ENCODE measurements at places on chromosomes 13 and 19.
A peak's percentile ranks its signal among the peaks of the same experiment; 100 is the strongest.

- DNase-seq, result no peak
Measured at GRCh38 chr13:35530147-35530546, 53.7 kb upstream of the MAB21L1 start.

- peak; percentile 58 for DNase-seq
Measured at GRCh38 chr19:19615086-19615485, 3.4 kb downstream of the PBX4 start.

DNA sequence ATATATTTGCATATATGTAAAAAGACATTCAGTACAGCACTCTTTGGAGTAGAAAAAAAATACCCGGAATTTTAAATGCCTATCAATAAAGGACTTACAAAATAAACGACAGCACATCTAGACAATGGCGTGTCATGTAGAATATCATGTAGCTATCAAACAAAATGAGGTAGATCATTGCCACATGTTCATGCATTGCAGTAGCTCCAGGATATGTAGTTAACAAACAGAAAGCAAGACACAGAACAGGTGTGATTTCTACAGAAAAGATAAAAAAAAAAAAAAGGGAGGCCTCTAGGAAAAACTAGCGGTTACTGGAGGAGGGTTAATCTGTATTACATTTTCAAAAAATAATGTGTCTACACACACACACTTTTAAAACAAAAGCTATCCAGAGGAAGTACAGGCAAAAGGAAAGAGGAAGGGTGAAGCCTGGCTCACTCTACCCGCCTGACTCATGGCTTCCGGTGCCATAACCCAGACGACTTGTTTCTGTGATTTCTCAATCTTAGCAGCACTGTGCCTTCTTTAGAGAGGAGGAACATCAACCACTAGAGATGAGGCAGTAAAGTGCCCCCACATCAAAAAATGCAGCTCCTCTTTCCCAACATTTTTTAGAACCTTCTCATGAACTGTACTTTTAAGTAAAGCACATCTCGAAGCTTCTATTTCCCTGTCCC, 6.9 kb downstream of the KCTD12 start:
- peak; percentile 84 for DNase-seq

GRCh38 chr19:16739546-16739945, 19.9 kb downstream of the NWD1 start:
- no peak for DNase-seq

GRCh38 chr13:33745370-33746324, 72.3 kb upstream of the RFC3 start:
- DNase-seq, result no peak

GRCh38 chr13:96771486-96772367, 222.5 kb downstream of the OXGR1 start:
- DNase-seq, result no peak

GRCh38 chr13:80123945-80124344, 217.0 kb downstream of the SPRY2 start:
- no peak for DNase-seq

GRCh38 chr13:98273067-98273823, 96.2 kb upstream of the RNF113B start:
- no peak for DNase-seq

- DNase-seq, result no peak
Measured at GRCh38 chr13:110390567-110390966, 83.5 kb downstream of the COL4A2 start.

DNA sequence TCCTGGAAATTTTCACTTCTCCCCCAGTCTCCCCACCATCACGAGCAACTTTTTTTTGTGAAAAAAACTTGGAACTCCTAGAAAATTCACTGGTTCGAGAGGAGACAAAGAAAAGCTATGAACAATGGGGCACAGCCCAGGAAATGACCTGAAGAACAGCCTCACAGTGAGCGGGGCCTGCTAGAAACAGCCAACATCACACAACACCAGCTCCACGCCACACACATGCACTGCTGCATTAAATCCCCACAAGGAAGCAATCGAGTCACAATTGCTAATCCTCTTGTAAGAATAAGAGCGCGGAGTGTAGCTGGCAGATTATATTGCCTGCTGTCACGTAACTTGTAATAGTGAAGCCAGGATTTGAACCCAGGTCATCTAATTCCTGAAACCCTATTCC, 48.8 kb downstream of the SLC7A1 start:
- no peak for DNase-seq

- peak; percentile 51 for DNase-seq
Measured at GRCh38 chr19:10295305-10295846, 5.6 kb downstream of the ICAM5 start.

DNA sequence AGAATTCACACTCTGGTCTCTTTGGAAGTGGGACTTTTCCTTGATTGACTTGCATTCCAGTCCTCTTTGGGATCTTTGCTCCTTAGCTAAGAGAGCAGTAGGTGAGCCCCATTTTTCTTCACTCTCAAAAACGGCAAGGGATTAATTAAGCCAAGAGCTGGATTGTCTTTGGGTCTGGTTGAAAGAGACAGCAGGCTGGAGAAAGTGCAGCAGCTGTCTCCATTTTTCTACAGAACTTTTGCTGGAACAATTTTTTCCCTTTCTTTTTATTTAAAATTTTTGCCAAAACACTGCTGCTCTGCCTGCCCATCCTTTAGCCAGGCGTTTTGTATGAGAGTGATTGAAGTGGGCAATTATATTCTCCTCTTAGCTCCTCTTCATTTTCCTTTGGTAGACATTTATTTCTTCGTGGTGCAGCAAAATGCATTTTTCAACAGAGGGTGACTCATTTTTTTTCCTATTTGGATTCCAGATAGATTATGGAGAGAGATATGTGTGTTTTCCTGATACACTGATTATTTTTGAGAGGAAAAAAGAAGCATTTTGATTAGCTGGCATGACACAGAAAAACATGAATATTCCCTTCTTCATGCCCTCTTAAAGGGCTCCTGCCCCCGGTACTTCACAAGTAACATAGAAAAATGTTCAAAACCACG, 371.2 kb upstream of the NBEA start:
- no peak for DNase-seq

DNA sequence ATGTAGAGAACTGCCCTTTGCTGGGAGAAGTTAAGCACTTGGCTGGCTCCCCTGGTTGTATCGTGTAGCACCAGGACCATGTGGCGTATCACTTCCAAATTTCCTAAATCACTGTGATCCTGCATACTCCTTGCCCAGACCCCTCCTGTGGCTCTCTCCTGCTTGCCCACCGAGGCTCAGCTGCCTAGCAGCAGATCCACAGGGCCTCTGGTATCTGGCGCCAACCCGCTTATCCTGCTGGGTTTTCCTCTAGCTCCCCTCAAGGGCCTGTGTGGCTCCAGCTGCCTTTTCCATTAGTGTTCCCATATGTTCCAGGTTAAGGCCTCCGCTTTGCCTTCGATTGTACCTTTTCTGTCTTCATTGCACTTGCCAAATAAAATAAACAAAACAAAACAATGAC, 16.5 kb downstream of the LRCH1 start:
- DNase-seq, result no peak

GRCh38 chr19:5228932-5229777, 111.5 kb downstream of the PTPRS start:
- no peak for DNase-seq

GRCh38 chr13:112079696-112080095, 12.7 kb downstream of the SOX1 start:
- DNase-seq, result no peak

- DNase-seq, result no peak
Measured at GRCh38 chr19:42170715-42171114, 38.5 kb upstream of the POU2F2 start.

DNA sequence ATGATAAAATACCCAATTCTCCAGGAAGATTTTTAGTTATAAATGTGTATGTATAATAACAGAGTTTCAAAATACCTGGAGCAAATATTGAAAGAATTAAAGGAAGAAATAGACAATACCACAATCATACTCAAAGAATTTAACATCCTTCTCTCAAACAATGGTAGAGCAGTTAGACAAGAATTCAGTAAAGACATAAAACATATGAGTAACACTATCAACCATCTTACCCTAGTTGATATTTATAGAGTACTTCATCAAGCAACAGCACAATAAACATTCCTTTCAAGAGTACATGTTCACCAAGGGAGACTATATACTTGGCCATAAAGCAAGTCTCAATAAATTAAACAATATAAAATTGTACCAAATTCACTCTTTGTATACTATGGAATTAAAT, 108.4 kb downstream of the DLEU7 start:
- no peak for DNase-seq

GRCh38 chr13:110216398-110217041, 90.4 kb downstream of the COL4A1 start:
- no peak for DNase-seq

DNA sequence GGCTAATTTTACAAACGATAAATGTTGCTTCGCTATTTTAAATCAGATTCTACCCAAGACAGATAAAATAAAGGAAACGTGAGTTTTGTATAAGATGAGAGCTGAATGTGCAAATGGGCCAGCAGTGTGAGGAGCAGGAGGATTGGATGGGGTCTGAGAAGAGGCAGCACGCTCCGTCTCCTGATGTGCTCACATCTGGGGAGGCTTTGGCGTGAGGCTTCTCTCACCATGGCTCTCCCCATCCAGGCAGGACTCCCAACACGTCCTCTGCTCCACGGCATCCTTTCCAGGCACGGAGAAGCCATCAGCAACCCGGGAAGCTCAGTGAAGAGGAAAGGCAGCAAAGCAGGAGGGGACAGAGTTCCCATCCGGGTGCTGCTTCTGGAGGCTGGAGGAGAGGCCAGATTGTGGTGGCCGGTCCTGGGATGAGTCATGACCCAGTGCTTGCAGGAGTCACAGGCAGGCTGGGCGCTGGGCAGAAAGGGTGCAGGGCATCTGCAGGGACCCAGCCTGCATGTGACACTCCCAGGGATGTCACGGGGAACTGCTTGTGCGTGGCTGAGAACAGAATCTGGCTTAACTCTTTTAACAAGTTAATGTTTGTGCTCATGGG, 47.5 kb downstream of the ZNF536 start:
- DNase-seq, result no peak

DNA sequence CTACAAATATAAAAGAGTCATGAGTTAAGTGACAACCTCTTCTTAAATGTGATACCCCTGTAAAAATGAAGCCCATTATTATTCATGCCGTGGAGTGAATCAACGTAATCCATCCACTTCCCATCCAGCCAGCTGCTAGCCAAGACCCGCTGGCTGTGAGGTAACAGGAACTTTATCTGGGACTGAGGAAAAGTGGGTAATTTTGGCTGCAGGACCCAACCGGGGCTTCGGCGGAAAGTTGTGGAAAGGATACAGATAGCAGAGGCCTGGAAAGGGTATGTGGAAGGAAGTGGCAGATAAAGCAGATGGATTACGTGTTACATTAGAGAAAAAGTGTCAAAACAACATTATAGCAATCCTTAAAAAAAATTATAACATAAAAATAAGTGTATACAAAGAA, 48.3 kb downstream of the SLC7A1 start:
- no peak for DNase-seq

GRCh38 chr13:83563499-83563898, 318.8 kb downstream of the SLITRK1 start:
- DNase-seq, result no peak

Measured in activated CD4-positive, alpha-beta T cell treated with anti-CD3 and anti-CD28 coated beads, Interleukin-2, amount 50 U/mL, for 16 hours (primary cell).